Activated B cell treated with CpG ODN at 0.5 μM for 24 hours (primary cell): ENCODE measurements at places on chromosomes 6 and 20. TPM values are rescaled to one million over a fixed set of nuclear protein-coding genes. Genes with fewer than 3 reads are reported as not detected.

Gene ABHD16B
- total RNA-seq: not detected in 2 replicates

DNA sequence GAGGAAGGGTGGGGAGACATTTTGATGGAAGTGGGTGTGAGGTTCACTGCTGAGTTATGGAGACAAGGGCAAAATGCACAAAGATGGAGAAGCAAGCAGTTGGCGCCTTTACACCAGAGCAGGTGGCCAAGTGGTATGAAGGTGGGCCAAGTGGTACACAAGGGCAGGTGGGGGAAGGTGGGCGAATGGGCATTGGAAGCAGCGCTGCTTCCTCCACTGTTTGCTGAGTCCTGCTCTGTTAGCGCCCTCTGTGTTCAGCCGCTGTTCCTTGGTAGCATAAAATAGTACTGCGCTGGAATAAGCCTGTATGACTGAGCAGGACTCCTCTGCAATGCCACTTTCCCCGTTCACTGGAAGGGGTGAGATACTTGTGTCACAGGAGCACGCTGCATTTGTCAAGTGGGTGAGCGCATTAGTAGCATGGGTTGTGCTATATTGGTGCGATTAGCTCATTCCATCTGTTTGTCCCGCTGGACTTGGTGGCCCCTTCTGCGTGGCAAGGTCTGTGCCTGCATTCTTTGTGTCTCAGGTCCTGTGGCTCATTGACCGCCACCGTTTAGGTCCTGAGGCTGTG lies 116.4 kb downstream of the TOX2 start:
- no peak for DNase-seq

Gene CDH26
- total RNA-seq: 1.4 and 1.6 TPM in 2 replicates

DNA sequence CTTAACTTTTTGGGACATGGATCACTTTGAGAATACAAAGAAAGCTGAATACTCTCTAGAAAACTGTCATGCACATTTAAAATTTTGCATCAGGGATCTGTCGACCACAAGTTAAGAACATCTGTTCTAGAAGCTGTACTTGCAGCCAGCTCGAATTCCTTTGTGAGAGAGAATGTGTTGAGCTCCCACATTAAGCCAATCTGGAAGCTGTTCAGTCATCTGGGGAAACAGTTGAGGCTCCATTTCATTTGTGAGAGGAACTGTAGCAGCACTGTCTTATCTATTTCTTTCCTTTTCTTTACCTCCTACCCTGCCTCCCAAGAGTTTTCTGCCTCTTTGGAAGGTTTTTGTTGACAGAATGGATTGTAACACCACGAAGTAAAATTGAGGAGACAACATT lies 50.8 kb downstream of the KAT14 start:
- no peak for DNase-seq

Gene LIME1
- 10.2 and 10.8 TPM in 2 replicates for total RNA-seq

GRCh38 chr6:16238057-16238962 lies at the start of gene GMPR:
GMPR (plus strand) TSS chr6:16238587; CDS start chr6:16238694, 107 bp downstream.
- peak; percentile 57 for DNase-seq

DNA sequence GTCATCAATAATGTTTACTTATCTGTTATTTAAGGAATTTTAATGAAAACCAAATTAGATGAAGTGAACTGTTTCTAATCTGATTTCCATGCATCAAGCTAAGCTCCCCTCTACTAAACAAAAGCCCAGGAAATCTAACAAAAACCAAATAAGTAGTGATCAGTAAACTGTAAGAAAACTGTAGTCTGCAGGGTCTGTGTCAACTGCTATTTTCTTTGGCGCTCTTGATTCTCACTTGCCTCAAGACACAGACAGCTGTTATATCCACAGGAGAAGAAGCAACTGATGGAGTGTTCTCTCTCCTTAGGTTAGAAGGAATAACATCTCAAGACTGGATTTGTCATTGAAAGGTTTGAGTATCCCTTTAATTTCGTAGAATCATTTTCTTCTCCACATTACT lies 293.5 kb downstream of the PHF3 start:
- DNase-seq: no peak

DNA sequence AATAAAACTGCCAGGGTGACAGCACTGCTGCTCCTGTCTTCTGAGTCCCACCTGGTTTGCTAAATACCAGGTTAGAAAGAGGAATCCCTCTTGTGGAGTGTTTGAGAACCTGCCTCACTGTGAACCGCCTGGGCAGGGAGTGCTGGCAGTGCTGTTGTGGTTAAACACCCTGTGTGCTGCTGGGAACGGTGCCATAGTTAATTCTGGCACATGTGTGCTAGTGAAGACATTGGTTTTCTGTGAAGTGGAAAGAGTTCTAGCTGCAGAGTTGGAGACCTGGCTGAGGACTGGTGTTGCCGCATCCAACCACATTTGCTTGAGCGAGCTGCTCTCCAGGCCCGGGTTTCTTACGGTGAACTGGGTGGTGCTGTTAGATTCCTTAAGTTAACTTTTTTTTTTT lies 72.7 kb downstream of the IGF2R start:
- no peak for DNase-seq

DNA sequence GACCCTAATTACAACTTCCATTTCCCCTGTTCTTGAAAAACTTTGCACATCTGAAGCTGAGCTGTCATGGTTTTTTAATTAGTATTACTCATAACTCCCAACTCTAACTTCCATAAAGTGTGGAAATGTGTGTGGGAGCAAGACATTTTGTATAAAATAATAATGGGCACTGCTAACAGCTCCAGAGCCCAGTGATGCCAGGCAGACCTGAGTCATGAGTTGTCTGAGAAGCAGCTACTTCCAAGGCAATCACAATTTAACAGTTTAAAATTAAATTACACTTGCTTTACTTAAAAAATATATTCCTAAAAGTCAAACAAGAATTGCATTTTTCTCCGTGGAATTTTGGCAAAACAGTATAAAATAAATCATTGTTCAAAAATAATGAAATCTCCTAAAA lies 6.4 kb downstream of the SLC2A12 start:
- no peak for DNase-seq

DNA sequence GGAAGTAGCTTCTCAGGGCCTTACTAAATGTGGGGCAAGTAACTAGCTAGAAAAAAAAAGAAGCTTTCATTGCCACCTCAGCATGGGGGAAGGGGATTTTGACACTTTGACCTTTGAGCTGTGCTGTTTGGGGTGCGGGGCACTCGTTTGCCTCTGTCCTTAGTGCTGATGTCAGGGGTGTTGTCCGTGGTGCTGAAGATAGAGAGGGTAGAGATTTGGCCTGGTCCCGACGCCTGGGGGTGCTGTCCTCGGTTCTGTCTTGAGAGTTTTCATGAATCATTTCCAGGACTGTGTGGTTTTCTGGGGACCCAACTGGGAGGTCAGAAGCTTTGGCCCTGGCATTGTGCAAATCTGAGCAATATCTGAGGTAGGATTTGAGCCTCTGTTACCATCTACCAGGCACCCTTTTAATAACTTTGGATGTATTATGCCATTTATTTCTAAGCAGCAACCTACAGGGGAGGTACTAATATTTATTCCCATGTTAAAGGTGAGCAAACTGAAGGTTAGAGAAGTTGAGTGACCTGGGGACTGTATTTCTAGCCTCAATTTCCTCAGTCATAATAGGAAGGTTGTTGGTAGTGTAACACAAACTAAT lies 78.0 kb downstream of the DLGAP4 start:
- DNase-seq: no peak

Gene GJA10
- not detected in 2 replicates for total RNA-seq

DNA sequence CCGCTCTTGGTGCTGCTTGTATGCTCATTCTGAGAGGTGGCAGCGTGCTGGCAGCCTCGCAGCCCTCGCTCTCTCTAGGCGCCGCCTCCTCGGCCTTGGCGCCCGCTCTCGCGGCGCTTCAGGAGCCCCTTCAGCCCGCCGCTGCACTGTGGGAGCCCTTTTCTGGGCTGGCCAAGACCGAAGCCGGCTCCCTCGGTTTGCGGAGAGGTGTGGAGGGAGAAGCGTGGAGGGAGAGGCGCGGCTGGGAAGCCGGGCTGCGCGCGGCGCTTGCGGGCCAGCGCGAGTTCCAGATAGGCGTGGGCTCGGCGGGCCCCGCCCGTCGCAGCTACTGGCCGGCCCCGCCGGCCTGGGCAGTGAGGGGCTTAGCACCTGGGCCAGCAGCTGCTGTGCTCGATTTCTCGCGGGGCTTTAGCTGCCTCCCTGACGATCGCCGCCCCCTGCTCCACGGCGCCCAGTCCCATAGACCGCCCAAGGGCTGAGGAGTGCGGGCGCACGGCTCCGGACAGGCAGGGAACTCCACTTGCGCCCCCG lies 19.5 kb upstream of the FAM8A1 start:
- DNase-seq: peak; percentile 22

GRCh38 chr6:164303102-164303964 lies 888.8 kb downstream of the QKI start:
- no peak for DNase-seq

GRCh38 chr6:27545271-27546046 lies 72.6 kb upstream of the ZNF184 start:
- no peak for DNase-seq

Gene SRMS
- total RNA-seq: 0.16 TPM in 1 of 2 replicates, not detected in the other

- no peak for DNase-seq
Observed at GRCh38 chr20:11891077-11891775, 26.5 kb upstream of the BTBD3 start.

DNA sequence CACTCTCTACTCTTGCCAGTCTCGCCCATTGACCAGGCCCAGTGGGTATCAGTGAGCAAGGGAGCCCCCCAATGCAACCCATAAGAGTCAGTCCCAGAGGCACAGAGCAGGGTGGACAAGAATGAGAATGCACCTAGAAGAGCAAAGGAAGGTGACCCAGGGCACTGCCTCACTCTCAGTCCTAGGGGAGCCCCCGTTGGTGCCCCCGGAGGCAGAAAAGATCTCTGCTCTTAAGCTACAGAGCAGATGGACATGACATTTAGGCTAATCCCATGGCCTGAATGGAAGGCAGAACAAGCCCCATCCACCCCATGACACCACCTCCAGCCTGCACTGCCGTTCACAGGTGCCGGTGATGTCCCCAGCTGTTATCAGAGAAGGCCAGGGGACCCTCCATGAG lies 50.7 kb upstream of the PLEKHG1 start:
- no peak for DNase-seq

GRCh38 chr6:163284151-163284550 lies 130.4 kb upstream of the QKI start:
- no peak for DNase-seq

DNA sequence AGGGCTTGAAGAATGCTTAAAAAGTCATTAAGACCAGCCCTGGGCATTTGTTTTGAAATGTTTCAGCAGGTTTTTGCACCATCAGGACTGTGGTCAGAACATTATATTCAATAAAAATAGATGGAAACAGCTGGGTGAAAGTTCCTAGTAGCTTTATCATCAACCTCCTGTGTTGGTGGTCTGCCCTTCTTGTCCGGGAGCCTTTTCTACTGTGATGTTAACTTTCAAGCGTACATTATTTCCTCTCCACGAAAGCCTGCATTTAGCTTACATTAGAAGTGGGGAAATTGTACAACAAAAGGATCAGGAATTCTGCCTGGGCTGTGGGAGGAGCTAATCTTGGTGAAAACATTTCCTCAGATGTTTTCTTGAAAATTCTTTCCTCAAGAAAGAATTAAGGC lies 71.1 kb downstream of the LAMA4 start:
- no peak for DNase-seq

Gene BCAS1
- 1.3 and 1.7 TPM in 2 replicates for total RNA-seq

- DNase-seq: no peak
Observed at GRCh38 chr20:53903652-53903987, 166.8 kb downstream of the BCAS1 start.

Gene WFDC10B
- not detected in 2 replicates for total RNA-seq

Gene TMEM244
- total RNA-seq: not detected in 2 replicates

Gene OR12D3
- total RNA-seq: not detected in 2 replicates

GRCh38 chr6:5205877-5206850 lies 54.6 kb downstream of the LYRM4 start:
- DNase-seq: no peak

DNA sequence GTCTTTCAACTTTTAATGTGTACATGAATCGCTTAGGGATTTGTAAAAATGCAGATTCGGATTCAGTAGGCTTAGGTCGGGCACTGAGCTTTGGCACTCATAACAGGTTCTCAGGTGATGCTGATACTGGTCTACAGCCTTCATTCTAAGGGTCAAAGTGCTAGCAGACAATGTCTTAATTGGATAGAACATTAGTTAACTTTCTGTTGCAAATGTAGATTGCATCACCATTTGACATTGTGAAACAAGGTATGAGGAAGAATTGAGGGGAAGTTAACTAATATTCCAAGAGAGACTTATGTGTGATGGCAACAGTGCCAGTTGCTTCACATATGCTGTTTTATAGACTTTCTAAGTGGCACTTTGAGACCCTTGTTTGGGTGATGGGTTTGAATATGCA lies 86.9 kb downstream of the MLIP start:
- no peak for DNase-seq

DNA sequence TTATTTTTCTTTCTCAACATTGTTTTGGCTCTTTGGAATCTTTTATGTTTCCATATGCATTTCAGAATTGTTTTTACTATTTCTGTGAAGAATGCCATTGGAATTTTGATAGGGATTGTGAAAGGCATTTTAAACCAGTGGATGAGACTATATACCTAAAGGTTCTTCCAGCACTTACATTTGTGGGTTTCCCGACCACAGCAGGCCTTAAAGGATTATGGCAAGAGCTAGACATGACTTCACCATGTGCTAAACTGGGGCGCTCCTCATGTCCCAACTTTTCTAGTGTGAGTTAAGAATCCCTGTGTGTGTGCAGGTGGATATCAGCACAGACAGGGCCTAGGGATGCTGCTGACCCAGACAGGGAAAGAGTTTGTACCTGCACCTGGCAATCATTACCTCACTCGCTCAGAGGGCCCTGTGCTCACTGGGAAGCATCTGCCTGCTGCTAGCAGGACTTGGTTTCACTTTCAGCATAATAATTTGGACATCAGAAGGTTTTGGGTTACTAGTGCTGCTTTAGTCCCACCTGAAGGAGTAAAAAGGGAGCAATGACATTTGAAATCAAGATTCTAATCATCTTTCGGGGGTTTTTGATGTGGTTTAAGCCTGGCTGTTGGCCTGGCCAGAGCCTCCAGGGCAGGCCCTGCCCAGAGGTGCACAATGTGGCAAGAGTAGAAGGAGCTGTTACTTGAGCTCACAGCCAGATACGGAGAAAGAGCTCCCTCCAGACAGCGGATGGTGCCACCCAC lies 137.1 kb downstream of the CDC5L start:
- no peak for DNase-seq

- no peak for DNase-seq
Observed at GRCh38 chr6:153312634-153313033, 181.6 kb upstream of the RGS17 start.

- no peak for DNase-seq
Observed at GRCh38 chr20:5786930-5787795, 37.0 kb downstream of the SHLD1 start.
